Activated CD4-positive, alpha-beta T cell treated with anti-CD3 and anti-CD28 coated beads, Interleukin-10, Interleukin-2, amounts not matched to agents 100 ng/mL and 50 ng/mL, durations not matched to agents 16 hours and 8 hours (primary cell): ENCODE measurements at places on chromosomes 16 and 17.

DNA sequence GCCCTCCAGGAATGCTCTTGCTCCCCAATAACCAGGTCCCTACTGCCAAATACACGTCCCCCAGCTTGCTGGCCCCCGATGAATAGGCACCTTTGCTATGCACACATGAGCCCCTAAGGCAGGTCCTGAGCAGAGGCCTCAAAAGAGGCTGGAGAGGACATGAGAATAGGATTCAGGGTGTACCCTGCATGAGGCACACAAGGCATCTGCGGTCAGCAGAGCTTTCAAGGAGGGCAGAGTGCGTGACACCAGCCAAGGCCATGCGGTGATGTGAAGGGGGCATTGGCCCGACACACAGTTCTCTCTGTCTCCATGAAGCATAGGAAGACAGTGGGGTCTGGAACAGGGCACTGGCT lies 6.9 kb downstream of the SEZ6L2 start:
- DNase-seq: no peak

DNA sequence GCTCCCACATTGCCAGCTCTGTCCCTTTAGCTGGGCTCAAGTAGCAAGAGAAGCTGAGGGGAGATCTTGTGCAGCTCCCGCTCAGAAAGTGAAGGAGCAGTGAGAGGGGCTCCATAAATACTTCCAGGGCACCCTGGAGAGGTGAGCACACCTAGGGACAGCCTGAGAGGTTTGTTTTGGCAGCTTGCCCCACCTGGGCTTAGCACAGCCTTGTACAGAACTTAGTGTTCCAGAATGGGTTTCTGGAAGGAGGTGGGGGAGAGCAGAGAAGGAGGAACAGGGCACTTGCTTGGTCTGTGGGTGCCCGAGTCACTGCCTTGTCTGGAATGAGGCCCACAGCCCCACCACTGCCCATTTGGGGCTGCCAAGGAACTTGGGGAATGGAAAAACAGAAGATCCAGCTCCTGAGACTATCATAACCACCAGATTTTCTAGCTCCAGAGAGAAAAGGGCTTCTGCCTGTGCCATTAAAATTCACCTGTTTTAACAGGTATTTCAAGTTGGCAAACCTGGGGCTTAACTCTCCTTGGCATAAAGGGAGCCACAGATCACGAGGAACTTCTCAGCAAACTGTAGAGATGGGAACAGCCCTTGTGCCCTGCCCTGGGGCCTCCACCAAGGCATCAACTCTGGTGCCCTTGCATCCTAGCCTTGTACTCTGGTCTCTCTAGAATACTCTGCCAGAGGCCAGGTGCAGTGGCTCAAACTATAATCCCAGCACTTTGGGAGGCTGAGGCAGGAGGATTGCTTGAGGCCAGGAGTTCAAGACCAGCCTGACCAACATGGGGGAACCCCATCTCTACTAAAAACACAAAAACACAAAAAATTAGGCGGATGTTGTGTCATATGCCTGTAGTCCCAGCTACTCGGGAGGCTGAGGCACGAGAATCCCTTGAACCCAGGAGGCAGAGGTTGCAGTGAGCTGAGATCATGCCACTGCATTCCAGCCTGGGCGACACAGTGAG lies 1.9 kb downstream of the PRR15L start:
- DNase-seq: no peak

DNA sequence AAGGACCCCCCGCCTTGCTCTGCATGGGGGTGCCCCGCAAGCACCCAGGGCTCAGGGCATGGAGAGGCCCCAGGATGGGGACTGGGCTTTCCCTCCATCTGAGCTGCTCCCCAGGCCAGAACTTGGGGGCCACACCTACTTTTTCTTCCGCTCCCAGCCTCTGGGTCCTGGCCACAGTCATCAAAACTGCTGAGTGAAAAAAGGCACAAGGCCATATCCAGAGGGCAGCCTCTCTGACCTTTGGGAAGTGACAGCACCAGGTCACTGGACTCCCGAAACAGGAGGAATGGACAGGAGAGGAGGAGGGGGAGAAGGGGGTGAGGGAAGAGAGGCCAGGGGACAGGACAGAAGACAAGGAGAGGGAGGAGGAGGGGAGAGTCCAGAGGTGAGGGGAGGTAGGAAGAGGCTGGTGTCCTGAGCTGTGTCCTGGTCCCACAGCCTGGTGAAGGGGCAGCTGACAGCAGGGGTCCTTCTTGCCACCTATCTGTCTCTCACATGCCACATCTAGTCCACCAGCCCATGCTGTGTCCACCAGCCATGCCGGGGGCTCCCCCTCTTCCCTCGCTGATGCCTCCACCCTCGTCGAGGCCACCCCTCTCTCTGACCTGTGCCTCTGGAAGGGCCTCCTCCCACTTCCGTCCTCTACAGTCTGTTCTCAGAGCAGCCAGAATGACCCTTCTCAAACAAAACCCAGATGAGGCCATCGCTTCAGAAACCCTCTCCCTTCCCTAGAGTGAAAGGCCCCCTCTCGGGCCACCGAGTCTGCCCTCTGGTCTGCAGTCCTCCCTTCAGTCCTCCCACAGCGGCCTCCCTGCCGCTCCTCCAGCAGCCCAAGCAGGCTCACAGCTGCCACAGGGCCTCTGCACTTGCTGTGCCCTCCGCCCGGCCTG lies 73.9 kb upstream of the TOB1 start:
- no peak for DNase-seq

DNA sequence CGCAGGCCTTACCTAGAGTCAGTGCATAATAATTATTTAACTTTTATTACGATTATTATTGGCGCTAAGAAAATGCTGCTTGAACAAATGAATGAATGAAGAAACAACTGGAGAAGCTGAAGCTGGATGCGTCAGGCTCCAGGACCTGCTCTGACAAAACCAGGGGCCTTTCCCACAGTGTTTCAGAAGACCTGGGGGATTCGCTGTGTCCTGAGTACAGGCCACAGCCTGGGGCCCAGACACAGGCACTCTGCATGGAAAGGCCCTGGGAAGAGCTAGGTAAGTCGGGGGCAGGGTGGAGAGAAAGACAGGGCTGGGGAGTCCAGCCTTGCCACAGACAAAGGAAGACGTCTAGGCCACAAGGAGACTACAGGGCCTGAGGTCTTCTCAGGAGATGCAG lies 226.1 kb downstream of the ZNF423 start:
- no peak for DNase-seq

- no peak for DNase-seq
These were observed 4.2 kb downstream of the MFAP4 start for GRCh38 chr17:19382531-19383444.

DNA sequence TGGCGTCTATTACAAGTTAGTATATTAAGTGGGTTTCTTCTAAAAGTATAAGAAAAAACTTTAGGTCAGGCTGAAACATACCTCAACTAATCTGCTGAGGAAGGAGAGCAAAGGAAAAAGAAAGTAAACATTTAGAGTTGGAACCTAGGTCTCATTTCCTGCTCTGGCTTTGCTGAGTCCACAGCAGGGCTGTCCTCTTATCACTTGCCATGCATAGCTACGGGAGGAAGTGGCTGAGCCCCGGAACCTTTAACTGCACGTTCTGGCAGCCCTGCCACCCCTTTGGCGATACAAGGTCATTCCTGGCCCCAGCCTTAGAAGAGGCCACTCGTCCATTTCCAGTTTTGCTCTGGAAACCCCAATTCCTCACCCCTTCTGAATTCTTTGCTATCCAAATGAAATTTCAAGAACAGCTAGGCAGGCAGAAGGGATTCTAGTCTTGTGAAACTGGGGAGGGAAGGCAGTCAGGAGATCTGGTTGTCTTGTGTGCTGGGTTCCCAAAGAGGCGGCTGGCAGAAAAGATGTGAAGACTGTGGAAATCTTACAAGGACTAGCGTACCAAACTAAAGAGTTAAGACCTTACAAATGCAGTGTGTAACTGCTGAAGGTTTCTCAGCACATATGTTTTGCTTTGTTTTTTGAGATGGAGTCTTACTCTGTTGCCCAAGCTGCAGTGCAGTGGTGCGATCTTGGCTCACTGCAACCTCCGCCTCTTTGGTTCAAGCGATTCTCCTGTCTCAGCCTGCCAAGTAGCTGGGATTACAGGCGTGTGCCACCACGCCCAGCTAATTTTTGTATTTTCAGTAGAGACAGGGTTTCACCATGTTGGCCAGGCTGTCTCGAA lies 19.1 kb downstream of the WIPI1 start:
- DNase-seq: peak; percentile 77

GRCh38 chr17:62751060-62751691 lies 56.9 kb downstream of the MARCHF10 start:
- DNase-seq: no peak

DNA sequence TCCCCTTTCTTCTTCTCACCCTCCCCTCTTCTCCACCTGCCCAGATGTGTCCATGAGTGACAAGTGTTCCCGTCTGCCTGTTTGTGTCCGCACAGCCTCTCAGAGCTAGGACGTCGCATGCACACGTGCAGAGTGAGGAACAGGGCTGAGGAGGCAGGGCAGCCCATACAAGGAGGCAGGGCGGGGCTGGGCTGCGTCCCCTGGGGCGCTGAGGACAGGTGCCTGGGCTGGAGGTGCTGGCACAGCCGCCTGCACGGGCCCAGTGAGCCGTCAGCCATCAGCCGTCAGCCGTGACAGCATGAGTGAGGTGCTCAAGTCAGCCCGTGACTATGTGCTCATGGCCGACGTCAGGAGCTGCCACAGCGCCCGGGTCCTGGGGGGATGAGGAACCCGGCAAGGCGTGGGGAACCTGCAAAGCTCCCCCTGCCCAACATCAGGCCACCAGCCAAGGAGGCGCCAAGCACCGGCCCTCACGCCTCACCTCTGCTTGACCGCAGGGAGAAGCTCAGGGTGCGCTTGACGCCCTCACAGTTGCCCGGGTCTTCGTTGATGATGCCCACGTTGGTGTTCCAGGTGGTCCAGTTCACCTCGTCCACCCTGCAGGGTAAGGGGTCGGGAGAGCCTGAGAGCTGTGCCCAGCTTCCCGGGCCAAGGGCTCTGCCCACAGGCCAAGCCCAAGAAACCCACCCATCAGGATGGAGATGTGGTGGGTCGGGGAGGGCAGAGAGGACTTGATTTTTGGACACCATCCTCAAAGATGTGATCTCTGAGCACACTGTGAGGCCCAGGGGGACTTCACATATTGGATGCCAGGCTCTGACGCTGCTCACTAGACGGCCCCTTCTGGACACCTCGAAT lies 13.7 kb upstream of the TRPV3 start:
- DNase-seq: no peak

GRCh38 chr16:50964491-50964890 lies 186.6 kb downstream of the SALL1 start:
- DNase-seq: no peak

- no peak for DNase-seq
These were observed 247.0 kb upstream of the CIBAR2 start for GRCh38 chr16:85359147-85359822.

GRCh38 chr17:1491443-1492248 lies 840 bp downstream of the MYO1C start:
- DNase-seq: peak; percentile 56

DNA sequence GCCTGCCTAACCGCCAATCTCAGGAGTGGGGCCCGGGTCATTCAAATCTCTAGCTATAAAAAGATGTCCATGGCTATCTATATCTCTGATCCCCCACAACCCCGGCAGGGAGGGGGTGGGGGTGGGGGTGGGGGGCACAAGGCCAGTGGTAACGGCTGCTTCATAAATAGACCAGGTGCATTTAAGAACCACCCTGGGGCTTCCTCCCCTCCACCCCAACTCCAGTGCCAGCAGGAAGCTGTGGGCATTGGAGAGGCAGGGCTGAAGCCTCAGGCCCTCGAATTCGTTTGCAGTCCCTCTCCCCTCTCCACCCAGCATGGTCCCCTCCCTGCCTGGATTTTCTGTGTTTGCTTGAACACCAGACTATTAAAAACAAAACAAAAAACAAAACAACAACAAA lies 56.0 kb downstream of the RAP1GAP2 start:
- DNase-seq: no peak

DNA sequence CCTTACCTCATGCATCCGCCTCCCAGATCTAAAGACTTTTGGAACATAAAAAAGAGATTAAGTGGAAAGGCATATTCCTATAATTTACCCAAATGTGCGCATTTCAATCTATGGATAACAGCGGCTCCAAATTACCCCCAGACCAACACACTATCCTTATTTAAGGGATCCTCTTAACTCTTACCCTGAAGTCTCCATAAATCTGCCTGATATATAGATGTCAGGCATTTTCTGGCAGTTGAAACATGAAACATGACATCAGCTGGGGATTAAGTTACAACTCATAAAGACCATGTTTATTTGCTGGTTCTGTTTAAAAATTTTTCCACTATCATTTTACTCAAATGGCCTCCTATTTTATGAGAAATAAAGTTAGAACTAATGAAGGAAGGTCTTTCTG lies 478.5 kb upstream of the SALL1 start:
- no peak for DNase-seq

DNA sequence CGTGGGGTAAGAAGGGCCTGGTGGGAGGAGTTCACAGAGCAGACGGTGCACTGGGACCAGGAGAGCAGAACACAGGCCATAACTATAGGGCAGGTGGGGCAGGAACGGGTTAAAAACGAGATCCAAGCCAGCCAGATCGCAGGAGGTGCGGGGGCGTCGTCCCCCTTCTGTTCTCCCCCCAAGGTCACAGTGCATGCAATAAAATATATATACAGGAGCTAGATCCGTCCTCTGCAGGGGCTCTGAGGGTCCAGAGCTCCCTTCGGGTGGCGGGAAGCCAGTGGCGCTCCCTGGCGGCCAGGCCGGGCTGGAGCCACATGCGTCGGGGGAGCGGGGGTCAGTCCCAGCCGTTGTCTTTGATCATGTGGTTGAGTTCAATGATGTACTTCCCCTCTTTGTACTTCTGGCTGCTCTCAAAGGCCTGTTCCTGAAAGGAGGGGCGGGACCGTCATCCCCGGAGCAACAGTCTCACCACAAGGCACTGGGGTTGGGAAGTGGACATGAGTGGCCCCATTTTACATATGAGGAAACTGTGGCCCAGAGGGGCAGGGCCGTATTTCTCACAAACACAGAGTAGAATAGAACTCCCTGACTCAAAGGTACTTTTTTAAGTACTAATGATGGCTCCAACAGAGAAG lies 768 bp upstream of the TBX6 start:
- peak; percentile 91 for DNase-seq

DNA sequence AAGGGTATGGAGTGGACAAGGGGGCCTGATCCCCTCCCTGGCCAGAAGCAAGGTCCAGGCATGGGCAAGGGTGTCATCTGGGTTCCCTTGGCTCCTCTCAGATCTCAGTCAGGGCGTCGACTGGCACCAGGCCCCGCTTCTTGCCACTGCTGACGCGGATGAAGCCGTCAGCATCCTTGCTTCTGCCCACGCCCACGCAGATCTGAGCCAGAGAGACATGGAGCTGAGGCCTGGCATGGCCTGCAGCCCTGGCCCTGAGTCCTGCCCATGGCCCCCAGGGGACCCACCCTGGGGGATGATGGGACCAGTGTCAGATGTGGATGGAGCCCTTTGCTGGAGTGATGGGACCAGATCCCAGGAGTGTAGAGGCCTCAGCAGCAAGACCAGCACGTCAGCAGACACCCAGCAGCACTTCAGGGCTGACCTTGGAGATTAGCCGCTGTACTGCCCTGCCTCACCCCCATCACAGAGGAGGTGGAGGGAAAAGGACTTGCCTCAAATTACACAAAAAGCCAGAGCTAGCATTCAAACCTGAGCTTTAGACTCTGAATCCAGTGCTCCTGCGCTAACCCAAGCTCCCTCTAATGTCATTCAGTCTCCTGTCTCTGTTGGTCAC lies 12.2 kb downstream of the RPL19 start:
- DNase-seq: no peak
